WTC11 (cell line): ENCODE measurements at places on chromosomes 4 and X. TPM values are rescaled to one million over a fixed set of nuclear protein-coding genes. Genes with fewer than 3 reads are reported as not detected.

The FAM9C gene
- 0.07 to 0.28 TPM in 2 of 3 replicates, not detected in the other for total RNA-seq

The FABP2 gene
- not detected in 3 replicates for total RNA-seq

The IL3RA gene
- total RNA-seq: 0.26 to 0.48 TPM in 2 of 3 replicates, not detected in the other

The STK32B gene
- 1.2 to 1.9 TPM (median 1.6 TPM) in 3 replicates for total RNA-seq

The ZNF711 gene
- 12.5 to 14.3 TPM (median 13.4 TPM) in 3 replicates for total RNA-seq

The GASK1B gene
- 0.23 to 0.32 TPM (median 0.24 TPM) in 3 replicates for total RNA-seq
